SK-N-SH (cell line): ENCODE measurements at places on chromosomes 1 and 21.

DNA sequence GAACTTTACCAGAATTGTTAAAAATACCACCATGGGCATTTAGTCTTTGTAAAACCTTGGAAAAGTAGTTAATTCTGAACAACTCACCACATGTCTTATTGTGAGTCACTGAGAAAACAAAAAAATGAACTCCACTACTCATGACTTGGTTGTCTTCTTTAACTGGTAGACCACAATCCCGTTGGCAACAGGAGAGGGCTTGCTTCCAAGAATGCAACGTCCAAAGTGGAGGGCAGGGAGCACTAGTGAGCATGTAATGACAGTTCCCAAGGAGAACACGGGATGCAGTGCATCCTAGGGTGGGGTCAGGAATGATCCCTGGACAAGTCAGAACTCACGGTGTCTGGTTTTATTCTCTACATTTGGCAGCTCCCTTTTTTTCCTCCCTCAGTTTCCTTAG, 15.2 kb upstream of the HMCN1 start:
- peaks cover 40% of the 10 kb centered on the region; the same call in 1 of the 2 replicates for H3K4me1 ChIP-seq
- H3K36me3 ChIP-seq: no peaks in the 10 kb centered on the region
- no peak for DNase-seq
- peak overlapping the region; percentile 65; the same call in 1 of the 2 replicates for H3K27ac ChIP-seq
- no peaks in the 10 kb centered on the region for H3K27me3 ChIP-seq
- H3K4me3 ChIP-seq: no peak overlapping the region

- H3K27ac ChIP-seq: peak within 1 kb of the TSS; percentile 78
- no peaks in the 10 kb centered on the region; the same call in 1 of the 2 replicates for H3K4me1 ChIP-seq
- peak within 1 kb of the TSS; percentile 71 for H3K4me3 ChIP-seq
- no peaks in the 10 kb centered on the region for H3K27me3 ChIP-seq
- DNase-seq: peak; percentile 98
- H3K36me3 ChIP-seq: peaks cover 8% of the 10 kb centered on the region
These were observed at the start of gene ACBD3 for GRCh38 chr1:226186124-226187018. Gene ACBD3 (minus strand): TSS chr1:226186741. CDS start chr1:226186675, 66 bp downstream.

- peak overlapping the region; percentile 61; the same call in 1 of the 2 replicates for H3K4me3 ChIP-seq
- peaks cover 48% of the 10 kb centered on the region for H3K27me3 ChIP-seq
- H3K36me3 ChIP-seq: no peaks in the 10 kb centered on the region
- DNase-seq: peak; percentile 83
- peaks cover 11% of the 10 kb centered on the region; the same call in 1 of the 2 replicates for H3K4me1 ChIP-seq
- H3K27ac ChIP-seq: no peak overlapping the region
These were observed 1.3 kb downstream of the CADM3 start for GRCh38 chr1:159172614-159173291.

- H3K36me3 ChIP-seq: no peaks in the 10 kb centered on the region
- no peak overlapping the region for H3K4me3 ChIP-seq
- H3K4me1 ChIP-seq: peaks cover 13% of the 10 kb centered on the region
- DNase-seq: no peak
- no peak overlapping the region for H3K27ac ChIP-seq
These were observed 482.4 kb upstream of the CAMK1G start for GRCh38 chr1:209101106-209101505.

GRCh38 chr21:18146820-18147219, 97.8 kb upstream of the CHODL start:
- no peak overlapping the region for H3K27ac ChIP-seq
- H3K36me3 ChIP-seq: no peaks in the 10 kb centered on the region
- no peak for DNase-seq
- H3K4me3 ChIP-seq: no peak overlapping the region
- H3K4me1 ChIP-seq: no peaks in the 10 kb centered on the region
- H3K27me3 ChIP-seq: no peaks in the 10 kb centered on the region

DNA sequence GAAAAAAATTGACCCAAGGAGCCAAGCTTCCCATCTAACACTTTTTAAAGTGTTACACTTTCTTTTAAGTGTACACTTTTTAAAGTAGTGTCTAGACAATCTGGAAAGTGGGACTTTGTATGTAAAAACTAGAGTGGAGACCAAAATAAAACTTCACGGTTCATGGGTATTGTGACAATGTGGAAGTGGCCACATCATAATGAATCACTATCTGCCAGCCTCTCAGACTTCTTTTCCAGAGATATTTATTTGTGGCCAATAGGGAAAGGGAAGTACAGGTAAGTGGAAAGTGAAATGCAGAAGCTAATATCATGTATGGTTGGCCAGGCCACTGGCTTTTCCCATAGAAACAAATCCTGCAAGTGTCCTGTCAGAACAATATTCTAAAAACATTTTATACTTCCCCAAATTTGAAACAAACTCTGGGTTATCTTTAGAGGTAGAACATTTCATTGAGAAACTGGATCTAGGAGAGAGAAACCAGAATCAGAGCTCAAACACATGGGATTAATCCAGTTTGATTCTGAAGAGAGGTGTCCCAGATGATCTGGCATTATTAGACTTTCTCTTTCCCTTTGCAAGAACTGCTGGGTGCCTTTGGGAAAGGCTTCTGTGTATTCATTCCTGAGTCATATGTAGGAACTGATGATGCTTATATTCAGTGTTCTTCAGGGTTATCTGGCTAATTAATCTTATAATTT, 2.0 kb downstream of the TNFSF18 start:
- peak overlapping the region; percentile 32; the same call in 1 of the 2 replicates for H3K4me3 ChIP-seq
- H3K4me1 ChIP-seq: peaks cover 24% of the 10 kb centered on the region
- H3K27ac ChIP-seq: peak overlapping the region; percentile 31; the same call in 1 of the 2 replicates
- H3K36me3 ChIP-seq: no peaks in the 10 kb centered on the region
- H3K27me3 ChIP-seq: no peaks in the 10 kb centered on the region

DNA sequence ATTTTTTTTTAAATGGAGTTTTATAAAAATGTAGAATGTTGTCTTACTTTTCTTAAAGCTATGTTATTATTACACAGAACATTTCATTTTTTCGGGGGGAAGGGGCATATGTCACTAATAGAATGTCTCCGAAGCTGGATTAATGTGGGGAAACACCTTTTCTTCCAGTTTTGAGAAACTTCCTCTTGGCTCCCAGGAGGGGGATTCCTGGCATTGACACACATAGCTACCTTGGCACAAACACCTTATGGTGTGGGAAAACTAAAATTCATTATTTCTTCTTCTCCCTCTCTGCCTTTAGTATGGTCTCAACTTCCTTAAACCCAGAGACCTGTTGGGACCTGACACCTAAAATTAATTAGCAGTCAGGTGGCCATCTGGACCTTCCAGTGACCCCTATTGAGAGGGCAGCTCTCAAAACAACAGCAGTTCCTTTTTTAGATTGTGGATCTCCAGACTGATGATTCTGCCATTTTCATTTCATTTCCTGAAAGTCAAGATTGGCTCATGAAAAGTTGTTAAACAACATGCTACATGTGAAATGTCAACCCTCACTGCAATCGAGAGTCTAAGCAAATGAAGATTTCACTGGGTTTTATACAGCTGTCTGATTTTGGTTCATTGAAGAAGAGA, 70.1 kb upstream of the EDEM3 start:
- no peak for DNase-seq
- no peak overlapping the region for H3K4me3 ChIP-seq
- H3K36me3 ChIP-seq: peaks cover 14% of the 10 kb centered on the region
- peaks cover 2% of the 10 kb centered on the region for H3K4me1 ChIP-seq
- H3K27ac ChIP-seq: no peak overlapping the region
- H3K27me3 ChIP-seq: no peaks in the 10 kb centered on the region

DNA sequence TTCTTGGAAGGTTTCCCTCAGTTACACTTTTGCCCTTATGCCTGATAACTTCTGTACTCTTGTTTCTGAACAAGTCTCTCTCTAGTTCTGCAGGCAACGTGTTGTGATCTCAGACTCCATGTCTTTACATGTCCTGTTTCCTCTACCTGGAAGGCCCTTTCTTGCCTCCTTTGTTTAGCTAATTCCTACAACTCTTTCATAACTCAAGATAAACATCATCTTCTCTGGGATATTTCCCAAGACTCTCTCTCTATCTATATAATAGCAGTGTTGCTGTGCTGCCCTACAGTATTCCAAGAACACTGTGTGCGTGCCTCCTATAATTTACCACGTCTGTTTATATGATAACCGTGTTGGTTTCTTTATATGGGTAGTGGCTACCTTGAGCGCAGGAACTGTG, 47.8 kb downstream of the CHRM3 start:
- H3K4me1 ChIP-seq: no peaks in the 10 kb centered on the region
- no peak for DNase-seq
- peak overlapping the region; percentile 55 for H3K27ac ChIP-seq
- no peak overlapping the region for H3K4me3 ChIP-seq
